Liver (tissue), 10 donors: ENCODE measurements at places on chromosomes 1 and 21.

- DNase-seq: no peak
Observed at GRCh38 chr1:2275796-2276536, 47.8 kb downstream of the SKI start.

GRCh38 chr1:203629507-203630082, 3.0 kb downstream of the ATP2B4 start:
- DNase-seq: peak; percentile 61

DNA sequence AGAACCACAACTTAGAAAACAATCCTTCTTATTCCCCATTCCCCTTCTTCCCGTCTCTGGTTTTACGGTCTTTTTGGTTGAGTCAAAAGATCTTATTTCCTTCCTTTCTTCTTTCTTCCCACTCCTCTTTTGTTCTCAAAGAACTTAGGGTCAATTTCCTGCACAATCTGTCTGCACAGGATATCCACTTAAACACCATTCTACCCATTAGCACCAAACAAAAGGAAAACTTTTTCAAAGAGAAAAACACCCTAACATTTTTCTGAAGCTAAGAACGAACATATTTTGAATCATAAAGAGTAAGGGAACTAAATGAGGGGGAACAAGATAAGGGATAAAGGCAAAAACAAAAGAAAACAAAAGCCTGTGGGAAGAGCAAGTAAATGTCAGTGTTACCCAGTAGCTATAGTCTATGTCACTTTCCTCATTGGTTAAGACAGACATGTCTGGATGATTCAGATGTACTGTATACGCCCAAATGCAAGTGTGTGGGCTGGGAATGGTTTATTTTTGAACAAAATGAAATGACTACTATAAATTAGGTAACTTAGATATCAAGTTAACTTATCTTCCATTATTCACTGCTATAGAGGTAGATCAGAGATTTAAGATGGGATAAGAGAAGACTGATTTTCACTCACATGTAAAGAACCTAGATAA, 59.9 kb downstream of the TOR3A start:
- no peak for DNase-seq

DNA sequence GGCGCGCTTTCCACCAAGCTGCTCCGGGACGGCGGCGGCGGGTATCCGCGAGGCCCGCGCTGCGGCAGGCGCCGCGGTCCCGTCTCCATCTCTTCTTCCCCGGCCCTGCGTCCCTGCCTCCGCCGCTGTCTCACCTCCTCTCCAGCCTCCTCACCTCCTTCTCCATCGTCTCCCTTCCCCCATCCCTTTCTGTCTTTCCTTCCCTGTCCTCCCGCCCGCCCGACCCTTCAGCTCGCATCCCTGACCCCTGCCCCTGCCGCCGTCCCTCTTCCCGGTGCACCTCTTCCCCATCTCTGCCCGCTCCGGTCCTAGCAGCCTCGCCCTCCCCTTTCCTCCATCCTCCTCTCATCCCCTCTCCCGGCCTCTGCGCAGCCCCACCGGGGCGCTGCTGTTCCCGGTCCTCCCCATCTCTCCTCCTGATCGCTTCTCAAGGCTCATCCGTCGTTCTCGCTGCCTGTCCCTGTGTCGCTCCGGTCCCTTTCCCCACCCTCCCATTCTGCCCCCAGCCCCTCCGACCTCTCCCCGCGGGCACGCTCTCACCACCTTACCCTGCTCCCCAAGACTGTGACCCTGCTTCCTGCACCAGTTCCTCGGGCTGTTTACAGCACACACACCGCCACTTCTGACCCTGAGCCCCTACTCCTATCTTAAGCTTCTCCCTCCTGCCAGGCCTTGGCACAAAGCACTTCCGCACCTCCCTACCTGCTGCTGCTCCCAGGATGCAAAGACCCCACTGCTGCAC, 760 bp upstream of the NPHP4 start:
- no peak for DNase-seq

DNA sequence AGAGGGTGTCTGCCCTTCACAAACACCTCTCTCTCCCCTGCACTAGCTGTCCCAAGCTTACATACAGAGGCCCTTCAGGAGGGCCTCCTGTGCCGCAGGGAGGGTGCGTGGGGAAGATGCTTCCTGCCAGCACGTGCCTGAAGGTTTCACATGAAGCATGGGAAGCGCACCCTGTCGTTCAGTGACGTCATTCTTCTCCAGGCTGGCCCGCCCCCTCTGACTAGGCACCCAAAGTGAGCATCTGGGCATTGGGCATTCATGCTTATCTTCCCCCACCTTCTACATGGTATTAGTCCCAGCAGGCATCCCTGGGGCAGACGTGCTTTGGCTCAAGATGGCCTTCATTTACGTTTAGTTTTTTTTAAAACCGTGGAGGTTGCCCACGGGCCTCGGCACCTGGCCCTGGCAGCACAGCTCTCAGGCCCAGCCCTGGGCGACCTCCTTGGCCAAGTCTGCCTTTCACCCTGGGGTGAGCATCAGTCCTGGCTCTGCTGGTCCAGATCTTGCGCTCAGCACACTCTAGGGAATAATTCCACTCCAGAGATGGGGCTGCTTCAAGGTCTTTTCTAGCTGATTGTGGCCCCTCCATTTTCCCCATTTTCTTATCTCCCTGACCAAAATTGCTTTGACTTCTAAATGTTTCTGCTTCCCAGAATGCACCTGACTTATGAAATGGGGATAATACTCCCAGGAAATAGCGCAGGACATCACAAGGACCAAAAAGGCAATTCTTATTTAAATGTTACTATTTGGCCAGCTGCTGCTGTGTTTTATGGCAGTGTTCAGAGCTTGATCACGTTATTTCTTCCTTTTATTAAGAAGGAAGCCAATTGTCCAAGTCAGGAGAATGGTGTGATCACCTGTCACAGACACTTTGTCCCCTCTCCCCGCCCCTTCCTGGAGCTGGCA, 6.1 kb downstream of the NPPA start:
- DNase-seq: peak; percentile 73

- DNase-seq: no peak
Observed at GRCh38 chr1:207964195-207964966, 53.5 kb upstream of the CD34 start.

DNA sequence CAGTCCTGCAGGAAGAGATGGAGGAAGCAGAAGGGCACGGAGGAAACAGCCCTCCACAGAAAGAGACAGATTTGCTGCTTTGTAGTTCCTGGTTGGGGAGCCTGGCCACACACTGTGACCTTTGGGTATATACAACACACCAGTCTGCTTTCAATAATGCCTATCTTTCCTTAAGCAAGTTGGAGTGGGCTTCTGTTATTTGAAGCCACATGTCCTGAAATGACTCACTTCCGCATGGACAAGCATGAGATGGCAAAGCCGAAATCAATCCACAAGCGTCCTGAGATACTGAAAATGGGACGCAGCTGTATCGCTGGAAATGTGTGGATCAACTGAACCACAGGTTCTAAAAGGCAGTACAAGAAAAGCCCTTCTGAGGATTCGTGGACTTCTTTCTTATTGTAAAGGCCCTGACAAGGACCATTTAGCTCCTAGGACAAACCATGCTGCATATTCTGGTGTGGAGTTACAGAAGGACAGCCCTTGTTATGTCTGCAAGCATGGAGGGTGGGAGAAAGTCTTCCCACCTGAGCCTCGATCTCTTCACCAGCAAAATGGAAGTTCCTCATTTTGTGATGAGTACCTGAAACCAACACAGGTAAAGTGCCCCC, 22.7 kb upstream of the FHAD1 start:
- DNase-seq: no peak

GRCh38 chr1:187051618-187052232, 223.0 kb downstream of the PLA2G4A start:
- no peak for DNase-seq

DNA sequence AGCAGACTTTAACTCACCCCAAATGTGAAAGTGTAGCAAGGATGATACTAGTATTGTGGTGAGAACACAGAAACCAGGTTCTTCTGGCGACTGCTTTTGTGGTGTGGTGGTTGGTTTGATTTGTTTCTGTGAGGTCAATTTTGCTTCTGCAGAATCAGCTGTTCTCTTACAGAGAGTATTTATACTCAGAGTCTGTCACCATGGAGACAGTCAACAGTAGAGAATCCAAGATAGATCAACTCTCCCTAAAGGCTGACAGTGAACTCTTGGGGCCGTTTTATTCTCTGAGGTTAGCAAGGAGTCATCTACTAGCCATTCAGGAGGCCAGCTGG, at the start of gene CFAP107:
Gene CFAP107 (plus strand): TSS at position 209 of the 332 bp plus-strand sequence. CDS start 231 bp downstream, outside the sequence.
- DNase-seq: no peak

DNA sequence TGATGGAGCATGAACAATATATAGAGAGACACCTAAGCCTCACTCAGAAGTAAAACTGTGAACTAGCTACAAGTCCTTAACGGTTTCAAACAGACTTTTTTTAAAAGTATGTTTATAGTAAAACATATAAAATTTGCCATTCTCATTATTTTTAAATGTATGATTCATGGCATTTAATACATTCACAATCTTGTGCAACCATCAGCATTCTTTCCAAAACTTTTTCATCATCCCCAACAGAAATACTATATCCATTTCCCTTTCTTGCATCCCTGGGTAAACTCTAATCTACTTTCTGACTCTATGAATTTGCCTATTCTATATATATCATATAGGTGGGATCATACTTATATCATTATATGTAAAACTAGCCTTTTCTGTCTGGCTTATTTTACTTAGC, 25.5 kb downstream of the EVI5 start:
- DNase-seq: no peak

DNA sequence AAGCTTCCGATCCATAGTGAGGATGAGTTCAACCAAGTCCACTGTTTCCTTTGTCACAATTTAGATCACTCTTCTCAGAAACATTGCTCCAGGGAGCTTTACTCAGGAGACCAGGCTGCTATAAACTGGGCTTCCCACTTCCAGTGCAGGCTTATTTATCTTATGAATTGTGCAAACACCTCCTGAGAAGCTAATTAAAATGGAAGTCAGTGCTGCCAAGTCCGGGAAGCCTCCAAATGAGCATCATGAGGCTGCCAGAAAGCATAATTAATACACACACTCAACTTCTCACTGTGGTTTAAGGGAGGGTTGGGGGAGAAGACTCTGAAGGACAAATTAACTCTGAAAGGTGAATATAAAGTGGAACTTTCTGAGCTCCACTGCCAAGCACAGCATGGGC, 145.0 kb upstream of the SGIP1 start:
- no peak for DNase-seq

DNA sequence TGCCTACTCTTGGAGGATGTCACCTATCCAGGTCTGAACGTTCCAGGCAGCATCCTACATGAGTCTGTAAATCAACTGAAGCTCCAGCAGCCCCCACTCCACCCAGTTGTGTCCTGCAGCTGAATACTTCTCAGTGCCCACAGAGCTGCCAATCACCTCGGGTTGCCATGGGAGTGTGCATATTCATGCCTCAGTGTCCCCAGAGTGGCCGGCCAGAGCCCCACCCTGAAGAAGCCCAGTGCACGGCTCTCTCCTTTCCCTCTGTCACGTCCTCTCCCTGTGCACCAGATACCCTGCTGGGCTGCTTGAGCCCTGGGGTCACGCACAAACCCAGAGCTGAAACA, 16.1 kb upstream of the GSTM4 start:
- DNase-seq: no peak

- DNase-seq: no peak
Observed at GRCh38 chr1:230113593-230114236, 46.7 kb downstream of the GALNT2 start.

GRCh38 chr1:87436534-87436933, 107.9 kb downstream of the LMO4 start:
- no peak for DNase-seq

DNA sequence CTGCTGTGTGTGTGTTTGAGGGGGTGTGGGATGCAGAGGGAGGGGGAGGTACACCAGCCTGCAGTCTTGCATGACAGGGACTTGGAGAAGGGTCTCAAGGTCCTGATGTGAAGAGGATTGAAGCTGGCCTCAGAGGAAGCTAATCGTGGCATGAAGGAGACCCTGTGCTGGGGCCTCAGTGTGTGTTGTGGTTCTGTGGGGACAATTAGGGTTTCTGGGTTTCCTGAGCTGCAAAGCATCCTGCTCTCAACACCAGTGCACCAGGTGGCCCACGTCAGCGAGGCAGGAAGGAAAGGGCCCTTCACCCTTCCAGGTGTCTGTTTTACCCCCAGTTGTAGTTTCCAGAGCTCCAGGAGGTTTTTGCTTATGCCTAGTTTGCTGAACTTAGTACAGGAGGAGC, 52.8 kb downstream of the TENT5C start:
- no peak for DNase-seq

DNA sequence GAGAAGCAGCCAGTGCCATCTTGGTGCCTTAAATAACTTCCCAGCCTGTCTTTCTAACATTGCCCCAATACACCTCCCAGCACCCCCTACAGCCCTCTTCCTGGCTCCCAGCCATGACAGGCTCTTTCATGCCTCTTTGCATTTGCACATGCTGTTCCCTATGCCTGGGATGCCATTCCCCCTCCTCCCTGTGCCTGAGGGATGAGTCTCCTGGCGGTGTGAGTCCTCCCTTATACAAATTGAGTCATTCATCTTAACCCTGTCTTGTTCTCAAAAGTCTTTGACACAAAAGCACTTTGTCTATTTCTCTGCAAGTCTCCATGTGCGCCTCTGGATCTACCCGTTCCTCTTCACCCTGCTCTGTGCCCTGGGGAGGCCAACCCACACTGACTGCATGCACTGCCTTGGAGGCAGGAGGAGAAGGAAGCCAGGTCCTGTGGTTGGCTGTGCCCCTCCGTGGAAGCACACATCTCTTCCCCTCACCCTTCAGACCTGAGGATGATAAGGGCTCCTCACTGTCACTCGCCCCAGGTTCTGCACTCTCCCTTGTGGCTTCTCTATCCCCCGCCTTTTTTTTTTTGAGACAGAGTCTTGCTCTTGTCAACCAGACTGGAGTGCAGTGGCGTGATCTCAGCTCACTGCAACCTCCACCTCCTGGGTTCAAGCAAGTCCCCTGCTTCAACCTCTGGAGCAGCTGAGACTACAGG, 25.1 kb downstream of the CDCP2 start:
- DNase-seq: no peak

DNA sequence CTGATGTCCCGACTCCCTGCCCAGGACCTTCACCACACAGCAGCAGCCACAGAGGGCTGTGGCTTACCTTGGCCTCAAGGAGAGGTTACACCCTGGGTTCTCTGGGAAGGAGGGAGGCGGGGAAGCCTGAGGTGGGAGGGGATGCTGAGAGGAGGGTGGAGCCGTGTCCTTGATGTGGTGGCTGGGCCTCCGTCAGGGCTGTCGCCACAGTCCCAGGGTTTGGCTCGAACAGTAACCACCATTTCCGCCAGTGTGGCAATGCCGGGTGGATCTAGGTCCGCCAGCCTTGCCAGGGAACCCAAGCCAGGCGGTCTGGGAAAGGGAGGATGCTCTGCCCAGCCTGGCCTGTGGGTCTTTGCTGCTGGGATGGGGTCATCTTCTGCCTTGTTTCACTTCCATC, 18.4 kb upstream of the CDCA8 start:
- no peak for DNase-seq

DNA sequence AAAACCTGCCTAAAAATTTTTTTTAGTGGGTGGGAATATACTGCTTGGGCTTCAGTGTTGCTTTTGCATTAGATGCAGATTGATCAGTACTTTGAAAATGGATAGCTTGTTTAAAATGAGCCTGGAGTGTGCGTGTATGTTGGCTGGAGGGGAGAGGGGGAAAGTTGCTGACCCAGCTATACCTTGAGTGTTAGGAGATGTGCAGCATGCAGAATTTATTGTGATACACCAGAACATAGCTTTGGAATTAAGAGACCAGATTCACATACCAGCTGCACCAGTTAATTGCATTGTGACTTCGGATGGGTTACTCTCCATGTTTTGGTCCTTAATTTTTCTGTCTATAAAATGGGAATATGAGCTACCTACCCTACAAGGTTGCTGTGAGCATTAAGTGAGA, 60.4 kb downstream of the PRDM2 start:
- no peak for DNase-seq
